ENCODE measurements at places on chromosomes 7 and 10.
A peak's percentile ranks its signal among the peaks of the same experiment; 100 is the strongest.

GRCh38 chr7:30463405-30464145 lies 15.0 kb downstream of the NOD1 start:
- H3K27ac ChIP-seq = no peak overlapping the region
- no peak for DNase-seq
- no peak overlapping the region for H3K4me3 ChIP-seq
- H3K27me3 ChIP-seq = no peaks in the 10 kb centered on the region
- no peaks in the 10 kb centered on the region for H3K36me3 ChIP-seq

DNA sequence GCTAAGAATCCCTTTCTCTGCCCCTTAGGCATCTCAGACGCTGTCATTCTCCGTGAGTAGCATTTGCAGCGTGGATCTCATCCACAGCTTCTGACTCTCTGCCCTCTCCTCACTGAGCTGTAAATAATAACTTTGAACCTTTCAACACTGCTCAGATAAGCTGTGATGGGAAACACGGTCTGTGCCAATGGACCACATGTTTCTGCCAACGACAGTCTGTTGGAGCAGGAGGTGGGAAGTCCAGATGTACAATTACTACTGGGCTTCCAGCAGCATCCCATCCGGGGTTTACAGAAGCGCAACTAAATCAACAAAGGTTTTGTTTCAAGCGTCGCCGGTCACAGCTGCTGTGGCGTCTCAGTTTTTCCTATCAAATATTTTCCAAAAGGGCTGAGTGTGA lies 1110.6 kb downstream of the TYW1 start:
- peaks cover 4% of the 10 kb centered on the region for H3K27me3 ChIP-seq
- DNase-seq = no peak
- no peak overlapping the region for H3K4me3 ChIP-seq
- no peak overlapping the region for H3K27ac ChIP-seq
- H3K36me3 ChIP-seq = no peaks in the 10 kb centered on the region

GRCh38 chr7:155228894-155229293 lies 68.8 kb upstream of the INSIG1 start:
- H3K4me3 ChIP-seq = no peak overlapping the region
- H3K27me3 ChIP-seq = peaks cover 10% of the 10 kb centered on the region
- peaks cover 5% of the 10 kb centered on the region for H3K4me1 ChIP-seq
- DNase-seq = no peak
- H3K36me3 ChIP-seq = no peaks in the 10 kb centered on the region

DNA sequence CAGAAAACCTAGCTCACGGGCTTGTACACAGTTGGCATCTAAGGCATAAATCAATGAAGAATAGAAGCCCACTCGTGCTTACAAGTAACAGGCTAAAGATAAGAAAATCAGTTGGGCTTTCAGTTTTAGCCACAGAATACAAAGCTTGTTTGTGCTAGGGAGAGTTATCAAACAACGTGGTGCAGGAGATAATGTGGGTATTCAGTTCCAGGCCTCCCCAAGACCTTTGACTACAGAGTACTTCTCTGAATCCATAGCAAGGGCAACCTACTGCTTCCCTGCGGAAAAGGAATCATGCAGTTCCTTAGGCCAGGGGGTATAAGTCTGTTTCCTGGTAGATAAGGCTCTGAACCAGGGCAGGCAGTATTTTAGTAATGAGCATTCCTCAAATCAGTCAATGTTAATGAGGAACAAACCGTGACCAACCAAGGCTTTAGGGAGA lies 219.5 kb upstream of the CSTF2T start:
- H3K27me3 ChIP-seq = no peaks in the 10 kb centered on the region
- H3K36me3 ChIP-seq = no peaks in the 10 kb centered on the region
- H3K27ac ChIP-seq = no peak overlapping the region
- H3K4me1 ChIP-seq = no peaks in the 10 kb centered on the region
- no peak overlapping the region for H3K4me3 ChIP-seq

DNA sequence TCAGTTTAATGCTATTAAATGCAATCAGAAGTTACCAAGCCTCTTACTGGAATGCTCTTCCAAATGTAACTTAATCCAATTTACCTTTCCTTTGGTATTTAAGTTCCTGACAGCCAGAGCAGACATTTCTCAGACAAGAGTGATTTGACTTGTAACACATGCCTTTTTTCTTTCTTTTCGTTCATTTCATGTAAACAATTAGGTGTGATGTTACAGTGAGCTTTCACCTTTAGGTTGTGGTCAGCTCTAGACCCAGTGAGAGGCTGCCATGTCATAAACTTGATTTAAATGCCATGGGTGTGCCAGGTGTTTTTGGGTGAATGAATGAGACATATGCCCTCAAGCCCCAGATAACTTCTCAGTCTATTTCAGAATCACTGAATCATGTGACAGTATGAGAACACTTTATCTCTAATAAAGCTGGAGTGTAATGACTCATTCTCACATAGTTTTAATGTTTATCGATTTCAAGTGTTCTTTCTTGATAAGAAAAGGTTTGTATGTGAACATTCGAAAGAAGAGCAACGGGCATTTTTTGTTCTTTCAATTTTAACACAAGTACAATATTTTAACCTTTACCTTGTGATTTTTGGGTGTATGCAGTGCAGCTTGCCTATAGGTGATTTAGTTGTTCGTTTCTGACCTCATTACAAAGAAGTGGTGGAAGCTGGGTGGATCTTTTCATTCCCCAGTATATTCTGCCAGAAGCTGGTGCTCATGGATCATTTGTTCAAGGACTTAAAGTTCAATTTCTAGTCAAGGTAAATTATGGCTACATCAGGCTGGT lies 61.5 kb downstream of the CHN2 start:
- no peaks in the 10 kb centered on the region for H3K27me3 ChIP-seq
- H3K36me3 ChIP-seq = no peaks in the 10 kb centered on the region
- no peak overlapping the region for H3K27ac ChIP-seq
- H3K4me3 ChIP-seq = no peak overlapping the region

- no peaks in the 10 kb centered on the region for H3K36me3 ChIP-seq
- peak; percentile 79 for DNase-seq
- peak overlapping the region; percentile 1 for H3K4me3 ChIP-seq
- H3K27ac ChIP-seq = peak overlapping the region; percentile 98
Observed at GRCh38 chr7:30348083-30348560, 63.7 kb downstream of the ZNRF2 start.

- H3K27ac ChIP-seq = no peak overlapping the region
- H3K4me3 ChIP-seq = no peak overlapping the region
- H3K27me3 ChIP-seq = no peaks in the 10 kb centered on the region
- H3K36me3 ChIP-seq = no peaks in the 10 kb centered on the region
- no peak for DNase-seq
- H3K4me1 ChIP-seq = peaks cover 2% of the 10 kb centered on the region
Observed at GRCh38 chr7:16532272-16532671, 5.6 kb downstream of the LRRC72 start.

DNA sequence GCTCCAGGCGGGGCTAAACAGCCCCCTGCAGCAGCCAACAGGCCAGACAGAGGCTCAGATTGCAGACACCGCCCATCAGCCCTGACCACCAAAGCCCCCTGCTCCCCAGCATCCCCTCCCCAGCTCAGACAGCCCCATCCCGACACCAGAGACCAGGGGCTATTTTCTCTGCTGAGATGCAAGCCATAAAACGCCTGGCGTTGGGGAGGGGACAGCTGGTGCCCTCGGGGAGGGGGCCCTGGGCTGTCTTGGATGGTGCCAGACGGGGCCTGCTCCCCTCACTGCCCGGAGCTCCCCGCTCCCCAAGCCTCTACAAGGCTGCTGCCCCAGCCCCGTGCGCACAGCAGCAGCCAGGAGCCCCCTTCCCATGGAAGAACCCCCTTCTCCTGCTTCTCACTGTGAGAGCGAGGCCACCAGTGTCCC lies 31.8 kb downstream of the GET4 start:
- H3K36me3 ChIP-seq = no peaks in the 10 kb centered on the region
- no peak overlapping the region for H3K27ac ChIP-seq

- no peak for DNase-seq
- H3K27ac ChIP-seq = no peak overlapping the region
- no peak overlapping the region for H3K4me3 ChIP-seq
- H3K4me1 ChIP-seq = no peaks in the 10 kb centered on the region
- no peaks in the 10 kb centered on the region for H3K27me3 ChIP-seq
- H3K36me3 ChIP-seq = peaks cover 2% of the 10 kb centered on the region
Observed at GRCh38 chr10:62250594-62251198, 17.9 kb downstream of the RTKN2 start.

DNA sequence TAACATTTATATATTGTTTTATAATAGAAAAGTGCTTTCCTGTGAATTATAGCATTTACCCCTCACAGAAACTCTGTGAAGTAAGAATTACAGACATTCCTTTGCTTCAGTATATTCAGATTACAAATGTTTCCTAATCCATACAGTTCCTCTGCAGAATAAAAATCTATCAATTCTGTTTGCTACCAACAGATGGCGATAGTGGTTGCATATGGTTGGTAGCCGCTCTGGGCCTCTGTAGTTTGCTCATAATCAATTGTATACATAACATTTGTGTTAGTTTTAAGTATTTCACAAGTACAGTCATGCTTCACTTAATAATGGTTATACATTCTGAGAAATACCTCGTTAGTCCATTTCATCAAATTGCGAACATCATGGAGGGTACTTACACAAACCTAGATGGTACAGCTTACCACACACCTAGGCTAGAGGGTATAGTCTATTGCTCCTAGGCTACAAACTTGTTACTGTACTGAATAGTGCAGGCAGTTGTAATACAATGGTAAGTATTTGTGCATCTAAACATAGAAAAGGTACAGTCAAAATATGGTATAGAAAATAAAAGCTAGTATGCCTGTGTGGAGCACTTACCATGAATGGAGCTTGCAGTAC lies 94.4 kb upstream of the STEAP4 start:
- no peaks in the 10 kb centered on the region for H3K27me3 ChIP-seq
- H3K4me3 ChIP-seq = no peak overlapping the region
- H3K4me1 ChIP-seq = peaks cover 4% of the 10 kb centered on the region
- DNase-seq = no peak
- no peaks in the 10 kb centered on the region for H3K36me3 ChIP-seq

- no peak for DNase-seq
- no peaks in the 10 kb centered on the region for H3K36me3 ChIP-seq
- no peak overlapping the region for H3K4me3 ChIP-seq
- no peaks in the 10 kb centered on the region for H3K27me3 ChIP-seq
- H3K27ac ChIP-seq = no peak overlapping the region
Observed at GRCh38 chr7:41189866-41190265, 513.0 kb downstream of the INHBA start.

DNA sequence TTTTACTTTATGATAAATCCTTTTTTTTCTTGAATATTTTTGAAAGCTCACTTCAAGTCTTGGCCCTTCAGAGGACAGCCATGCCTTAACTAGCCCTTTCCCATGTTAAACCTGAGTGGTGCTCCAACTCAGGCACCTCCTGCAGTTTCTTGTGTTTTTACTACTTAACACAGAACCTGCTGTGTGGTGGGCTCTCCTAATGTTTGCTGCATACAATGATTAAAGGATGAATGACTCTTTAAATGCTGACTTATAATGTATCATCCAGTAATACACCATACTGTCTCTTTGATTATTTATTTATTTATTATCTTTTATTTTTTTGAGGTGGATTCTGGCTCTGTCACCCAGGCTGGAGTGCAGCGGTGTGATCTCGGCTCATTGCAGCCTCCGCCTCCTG lies 179.4 kb downstream of the SEMA3E start:
- DNase-seq = no peak
- no peaks in the 10 kb centered on the region for H3K27me3 ChIP-seq

GRCh38 chr10:32887481-32887880 lies 70.5 kb downstream of the ITGB1 start:
- no peak overlapping the region for H3K27ac ChIP-seq
- peaks cover 6% of the 10 kb centered on the region for H3K4me1 ChIP-seq

- no peak for DNase-seq
- peak overlapping the region; percentile 93 for H3K4me3 ChIP-seq
- no peaks in the 10 kb centered on the region for H3K36me3 ChIP-seq
Observed at GRCh38 chr10:17201794-17202116, 283 bp upstream of the TRDMT1 start.

DNA sequence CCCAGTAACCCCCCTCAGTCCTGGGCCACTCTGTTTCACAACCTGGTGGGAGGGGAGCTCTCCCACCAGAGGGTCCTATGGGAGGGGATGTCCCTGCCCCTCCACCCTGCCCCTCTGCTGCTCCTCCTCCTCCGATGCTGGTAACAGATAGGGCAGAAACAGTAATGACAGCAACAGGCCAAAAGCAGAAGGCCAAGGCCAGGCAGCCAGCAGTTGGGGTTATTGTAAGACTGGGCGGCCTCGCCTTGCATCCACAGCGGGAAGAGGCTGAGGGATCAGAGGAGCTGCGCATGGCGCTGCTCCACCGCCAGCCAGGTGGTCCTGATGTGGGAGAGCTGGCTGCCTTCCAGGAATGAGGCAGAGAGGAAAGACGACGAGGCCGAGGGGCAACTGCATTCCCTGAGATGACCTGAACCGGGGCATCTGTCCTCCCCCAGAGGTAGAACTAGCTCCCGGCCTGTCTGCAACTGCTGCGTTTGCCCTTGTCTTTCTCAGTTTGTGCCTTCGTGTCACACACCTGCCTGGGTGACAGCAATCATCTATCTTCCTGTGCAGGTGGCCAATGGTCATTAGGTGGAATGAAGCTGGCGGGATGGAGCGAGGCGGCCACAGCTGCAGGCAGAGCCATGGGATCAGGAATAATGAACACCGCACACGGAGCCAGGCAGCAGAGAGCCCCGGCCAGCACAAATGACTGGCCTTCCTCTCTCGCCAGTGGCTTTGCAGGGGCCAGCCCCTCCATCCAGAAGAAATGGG lies 54.0 kb upstream of the CACUL1 start:
- H3K4me3 ChIP-seq = no peak overlapping the region
- no peak for DNase-seq
- H3K36me3 ChIP-seq = no peaks in the 10 kb centered on the region
- H3K27me3 ChIP-seq = no peaks in the 10 kb centered on the region
- no peak overlapping the region for H3K27ac ChIP-seq

DNA sequence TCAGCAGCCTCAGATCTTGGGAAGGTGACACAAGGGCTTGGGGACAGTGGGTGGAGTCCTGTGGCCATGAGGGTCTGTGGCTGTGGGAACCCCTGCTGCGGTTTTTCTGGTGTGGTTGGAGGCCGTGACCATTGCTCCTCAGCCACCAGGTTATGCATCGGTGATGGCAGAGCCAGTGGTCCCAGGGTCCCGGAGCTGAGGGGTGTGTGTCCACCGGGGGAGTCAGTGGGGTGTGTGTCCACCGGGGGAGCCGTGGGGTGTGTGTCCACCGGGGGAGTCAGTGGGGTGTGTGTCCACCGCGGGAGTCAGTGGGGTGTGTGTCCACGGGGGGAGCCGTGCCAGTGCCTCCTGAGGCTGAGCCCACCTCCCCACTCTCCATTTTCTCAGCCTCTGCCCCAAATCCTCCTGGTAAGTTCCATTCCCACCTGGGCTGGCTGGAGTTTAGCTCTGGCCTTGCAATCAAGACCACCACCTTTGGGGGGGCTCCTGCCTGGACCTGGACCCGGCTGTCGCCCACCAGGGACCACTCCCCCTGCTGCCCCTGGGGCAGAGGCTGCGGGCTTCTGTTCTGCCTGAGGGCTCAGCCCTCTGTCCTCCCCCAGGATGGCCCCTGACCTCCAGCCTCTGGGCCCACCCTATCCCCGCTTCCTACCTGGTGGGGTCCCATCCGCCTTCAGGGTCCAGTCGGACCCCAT lies 143.5 kb downstream of the ELFN1 start:
- H3K4me1 ChIP-seq = peaks cover 15% of the 10 kb centered on the region
- no peak overlapping the region for H3K27ac ChIP-seq
- DNase-seq = no peak
- H3K27me3 ChIP-seq = no peaks in the 10 kb centered on the region

GRCh38 chr7:27134392-27134791 lies 3.8 kb upstream of the HOXA4 start:
- no peak overlapping the region for H3K27ac ChIP-seq
- H3K36me3 ChIP-seq = no peaks in the 10 kb centered on the region
- H3K4me3 ChIP-seq = no peak overlapping the region
- peaks cover 18% of the 10 kb centered on the region for H3K4me1 ChIP-seq

Measured in naive thymus-derived CD8-positive, alpha-beta T cell (primary cell).